ENCODE measurements at places on chromosomes 4 and X.

GRCh38 chr4:60034361-60034760, 1165.8 kb upstream of the ADGRL3 start:
- peak; percentile 1 for DNase-seq

DNA sequence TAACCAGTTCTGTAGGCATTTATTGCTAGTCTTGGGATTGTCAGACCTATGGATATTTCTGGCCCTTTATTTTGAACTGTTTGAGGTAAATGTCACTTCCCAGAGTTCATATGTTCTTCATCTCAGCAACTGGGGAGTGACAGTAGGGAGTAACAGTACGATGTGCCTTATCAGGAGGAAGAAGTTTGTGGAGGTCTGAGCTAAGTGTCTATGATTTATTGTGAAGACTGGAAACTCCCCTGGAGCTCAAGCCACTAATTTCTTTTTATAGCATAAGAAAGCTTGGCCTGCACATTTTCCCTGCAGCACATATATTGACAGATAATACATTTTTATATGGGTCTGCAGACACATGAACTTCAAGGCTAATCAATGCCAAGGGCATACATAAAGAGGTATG, 383.8 kb downstream of the GRXCR1 start:
- DNase-seq, result no peak

GRCh38 chr4:144674711-144675110, 28.8 kb downstream of the HHIP start:
- DNase-seq, result no peak

DNA sequence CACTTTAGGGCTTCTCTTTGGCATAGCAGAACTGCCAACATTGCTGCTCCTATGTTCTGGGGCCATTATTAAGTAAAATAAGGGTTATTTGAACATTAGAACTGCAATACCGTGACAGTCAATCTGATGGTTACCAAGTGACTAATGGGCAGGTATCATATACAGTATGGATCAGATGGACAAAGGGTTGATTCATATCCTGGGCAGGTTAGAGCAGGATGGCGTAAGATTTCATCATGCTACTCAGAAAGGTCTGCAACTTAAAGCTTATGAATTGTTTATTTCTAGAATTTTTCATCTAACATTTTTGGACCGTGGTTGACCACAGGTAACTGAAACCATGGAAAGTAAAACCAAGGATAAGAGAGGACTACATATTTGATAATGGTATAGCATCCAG, 40.9 kb downstream of the BRCC3 start:
- DNase-seq, result no peak

GRCh38 chr4:87262886-87263285, 42.5 kb upstream of the KLHL8 start:
- DNase-seq, result no peak

DNA sequence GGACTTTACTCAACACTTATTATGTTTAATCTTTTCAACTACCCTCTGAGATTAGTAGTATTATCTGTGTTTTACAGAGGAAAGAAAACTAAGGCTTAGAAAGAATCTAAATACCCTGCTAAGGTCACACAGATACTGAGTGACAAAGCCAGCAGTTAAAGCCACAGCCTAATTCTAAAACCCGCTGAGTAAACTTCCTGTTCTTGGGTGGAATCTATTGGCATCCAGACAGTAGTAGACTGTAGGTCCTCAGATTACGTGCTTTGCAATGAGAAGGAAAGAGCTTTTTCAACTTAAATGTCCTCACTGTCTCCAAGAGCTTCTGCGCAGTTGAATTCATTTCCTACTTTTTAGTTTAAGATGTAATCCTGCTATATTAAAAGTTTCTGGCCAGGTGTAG, 126.0 kb downstream of the TENM3 start:
- no peak for DNase-seq

DNA sequence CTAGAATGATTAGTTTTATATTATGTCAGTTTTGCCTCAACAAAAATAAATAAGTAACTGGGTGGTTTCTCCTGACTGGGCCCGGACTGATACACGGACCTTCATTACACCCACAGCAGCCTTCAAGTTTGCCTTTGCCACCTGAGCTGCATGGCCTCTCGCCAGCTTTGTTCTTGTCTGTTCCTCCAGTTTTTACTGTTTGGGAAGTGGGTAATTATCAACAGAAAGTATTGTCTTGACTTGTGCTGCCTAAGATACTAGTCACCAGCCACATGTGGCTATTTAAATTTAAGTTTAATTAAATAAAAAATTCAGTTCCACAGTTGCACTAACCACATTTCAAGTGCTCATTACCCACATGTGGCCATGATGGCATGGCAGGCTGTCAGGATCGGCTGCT, 74.7 kb upstream of the INTU start:
- no peak for DNase-seq

- DNase-seq, result no peak
Observed at GRCh38 chrX:114842181-114842580, 175.2 kb downstream of the IL13RA2 start.

GRCh38 chr4:525660-526059, 26.6 kb downstream of the PIGG start:
- DNase-seq, result no peak

DNA sequence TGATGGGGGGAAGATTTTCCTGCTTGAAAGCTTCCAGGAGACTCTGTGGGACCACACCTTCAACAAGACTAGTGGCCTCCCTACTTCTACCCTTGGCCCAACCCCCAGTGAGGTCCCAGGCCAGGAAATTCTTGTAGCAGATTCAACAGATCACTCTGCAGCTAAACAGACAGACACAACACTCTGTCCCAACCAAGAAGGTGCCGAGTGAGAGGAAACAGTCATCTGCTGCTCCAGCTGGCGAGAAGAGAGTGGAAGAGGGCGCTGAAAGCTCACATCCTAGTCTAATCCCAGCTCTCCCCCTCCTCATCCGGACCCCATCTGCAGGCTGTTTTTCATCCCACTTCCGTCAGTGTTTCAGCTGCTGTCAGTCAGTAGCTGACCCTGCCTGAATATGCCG, 63.4 kb downstream of the CHRDL1 start:
- DNase-seq, result no peak

GRCh38 chr4:6549890-6550620, 24.9 kb upstream of the MAN2B2 start:
- DNase-seq, result no peak

GRCh38 chrX:137051978-137052642, 18.3 kb upstream of the GPR101 start:
- peak; percentile 79 for DNase-seq

DNA sequence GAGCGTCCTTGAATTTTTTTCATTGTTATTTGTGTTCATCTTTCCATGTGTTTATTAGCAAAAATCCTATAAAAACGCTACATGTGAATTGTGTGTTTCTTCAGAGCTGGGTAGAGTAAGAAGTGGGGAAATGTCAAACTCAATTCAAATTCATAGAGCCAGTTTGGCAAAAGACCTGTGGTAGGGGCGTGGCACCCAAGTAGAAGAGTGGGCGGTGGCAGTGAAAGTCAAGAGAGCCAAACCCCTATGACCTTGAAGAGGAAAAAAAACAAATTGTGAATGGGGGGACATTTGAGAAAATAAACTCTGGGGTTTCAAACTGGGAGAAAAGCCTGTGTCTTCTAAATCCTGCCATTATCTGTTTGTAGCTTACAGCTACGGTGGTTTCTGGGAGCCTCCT, 4.4 kb upstream of the FOXO4 start:
- DNase-seq, result no peak

DNA sequence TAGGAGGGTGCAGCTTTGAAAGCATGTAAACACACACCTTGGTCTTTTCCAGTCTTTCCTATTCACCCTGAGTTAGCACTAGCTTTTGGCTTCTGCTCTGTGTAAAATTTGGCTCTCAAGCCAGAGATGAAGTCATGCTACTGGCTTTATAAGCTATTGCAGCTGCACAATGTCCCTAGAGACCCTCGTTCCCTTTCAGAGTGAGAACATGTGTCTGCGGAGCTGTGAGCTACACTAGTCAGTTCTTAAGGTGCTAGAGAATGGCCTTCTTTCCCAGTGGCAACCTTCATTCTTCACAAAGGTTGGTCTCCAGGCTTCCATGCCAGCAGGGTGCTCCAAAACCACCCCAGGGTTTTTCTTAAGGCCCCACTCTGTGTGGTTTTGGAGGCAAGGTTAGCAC, 199.1 kb downstream of the SPATA18 start:
- DNase-seq, result no peak

- no peak for DNase-seq
Observed at GRCh38 chr4:157143369-157143768, 67.4 kb downstream of the GLRB start.

DNA sequence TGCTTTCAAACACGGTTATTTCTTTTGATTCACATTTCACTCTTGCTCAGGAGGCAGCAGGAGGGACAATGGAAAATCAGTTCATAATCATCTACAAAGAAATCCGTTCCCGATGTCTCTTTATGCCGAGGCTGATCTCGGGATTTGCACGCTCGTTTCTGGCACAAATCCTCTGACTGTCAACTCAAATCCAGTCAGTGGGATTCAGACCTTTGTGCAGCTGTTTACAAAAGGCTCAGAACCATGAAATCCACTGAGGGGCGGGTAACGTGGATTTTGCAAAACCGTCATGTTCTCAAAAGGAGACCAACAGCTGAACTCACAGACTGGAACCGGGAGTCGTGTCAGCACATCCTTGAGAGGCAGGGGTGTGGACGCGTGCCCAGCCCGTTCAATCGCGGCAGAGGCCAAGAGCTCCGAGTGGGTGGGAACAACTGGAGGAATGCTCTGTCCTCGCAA, 46.4 kb downstream of the ACOX3 start:
- no peak for DNase-seq

GRCh38 chrX:5928224-5928623, 300.4 kb downstream of the NLGN4X start:
- DNase-seq, result no peak

DNA sequence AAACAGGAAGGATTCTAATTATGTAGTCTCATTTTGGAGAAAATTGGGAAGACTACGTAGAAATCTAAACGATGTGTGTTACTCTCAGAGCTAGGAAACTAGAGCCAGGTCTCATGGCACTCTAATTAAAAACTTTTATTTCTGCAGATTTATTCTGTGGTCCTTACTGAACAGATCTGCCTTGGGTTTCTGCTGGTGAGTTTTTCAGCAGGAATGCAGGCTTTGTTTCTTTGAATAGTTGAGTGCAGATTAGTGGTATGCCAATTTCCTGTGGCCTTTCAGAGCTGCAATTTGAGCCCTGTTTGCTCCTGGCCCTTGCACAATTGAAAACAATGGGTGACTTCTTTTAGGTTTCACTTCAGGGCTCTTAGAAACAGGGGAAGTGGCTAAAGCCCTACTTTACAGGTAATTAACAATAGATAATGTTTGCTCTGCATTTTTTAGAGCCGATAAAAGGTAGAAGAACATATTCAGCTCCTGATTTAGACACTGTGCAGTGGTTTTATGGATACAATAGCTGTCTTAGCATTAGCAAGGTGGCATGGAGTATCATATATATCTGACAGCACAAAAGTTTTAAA, 21.8 kb downstream of the SPRY1 start:
- peak; percentile 52 for DNase-seq

DNA sequence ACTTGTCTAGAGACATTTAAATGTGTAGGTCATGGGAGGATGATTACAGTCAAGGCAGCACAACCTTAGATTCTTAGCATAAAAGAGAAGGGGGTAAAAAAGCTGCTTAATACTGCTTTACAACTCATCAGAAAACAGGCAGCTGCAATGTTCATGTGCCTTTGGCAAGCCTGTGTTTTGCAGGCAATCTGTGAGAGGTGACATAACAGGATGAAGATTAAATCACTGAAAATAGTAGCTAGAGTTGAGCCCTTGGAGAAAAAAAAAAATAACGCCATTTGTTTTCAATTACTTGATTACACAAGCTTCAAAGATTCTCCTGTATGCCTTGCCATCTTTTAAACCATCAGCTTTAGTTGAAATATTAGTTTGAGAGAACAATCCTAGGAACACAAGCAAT, 847.6 kb upstream of the LCORL start:
- DNase-seq, result no peak

Data from NCI-H774 (cell line).